ENCODE measurements at places on chromosomes 3 and 15.

- no peak for DNase-seq
Measured at GRCh38 chr3:65484964-65485363, 553.8 kb downstream of the MAGI1 start.

DNA sequence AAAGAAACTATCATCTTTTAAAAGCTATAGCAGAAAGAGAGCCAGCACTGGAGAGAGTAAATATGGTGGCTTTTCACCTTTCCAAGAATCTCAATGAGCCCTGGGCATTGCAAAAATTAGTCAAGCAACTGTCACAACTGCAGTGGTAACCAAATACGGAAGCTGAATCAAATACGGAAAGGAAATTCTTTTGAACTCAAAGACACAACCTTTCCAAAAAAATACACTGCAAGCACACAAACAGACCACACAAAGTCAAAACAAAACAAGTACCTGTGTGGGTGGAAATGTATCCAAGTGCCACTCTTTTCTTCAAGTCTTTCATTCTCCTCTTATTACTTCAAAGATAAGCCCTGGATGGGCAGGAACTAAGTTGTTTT lies 17.6 kb downstream of the VGLL4 start:
- DNase-seq = no peak

GRCh38 chr3:132784502-132785025 lies 62.4 kb upstream of the NPHP3 start:
- DNase-seq = no peak

- DNase-seq = no peak
Measured at GRCh38 chr3:183158113-183158512, 4.4 kb downstream of the LAMP3 start.

DNA sequence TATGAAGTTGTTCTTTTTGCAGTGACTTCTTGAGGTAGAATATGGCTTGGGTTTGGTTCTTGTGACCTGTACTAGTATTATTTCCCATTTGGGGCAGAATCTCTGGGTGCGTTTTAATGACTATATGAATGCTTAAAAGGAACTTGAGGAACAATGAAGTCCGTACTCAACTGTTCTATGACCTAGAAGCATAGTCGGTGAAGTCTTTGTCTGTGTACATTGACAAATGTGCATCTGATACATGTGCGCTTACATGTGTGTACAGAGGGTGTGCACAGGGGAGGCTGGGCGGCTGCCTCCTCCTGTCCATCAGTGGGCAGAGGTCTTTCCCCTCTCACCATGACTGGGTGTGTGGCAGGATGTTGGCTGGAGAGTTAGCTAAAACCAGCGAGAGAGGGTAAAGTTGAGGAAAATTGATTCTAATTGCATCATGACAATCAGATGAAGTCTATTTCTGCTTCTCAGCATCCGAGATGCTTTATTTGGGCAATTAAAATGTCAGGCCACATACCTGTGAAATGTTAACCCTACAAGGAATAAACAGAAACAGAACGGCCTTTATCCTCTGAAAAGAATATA lies 1.0 kb upstream of the NR2F2 start:
- DNase-seq = no peak

DNA sequence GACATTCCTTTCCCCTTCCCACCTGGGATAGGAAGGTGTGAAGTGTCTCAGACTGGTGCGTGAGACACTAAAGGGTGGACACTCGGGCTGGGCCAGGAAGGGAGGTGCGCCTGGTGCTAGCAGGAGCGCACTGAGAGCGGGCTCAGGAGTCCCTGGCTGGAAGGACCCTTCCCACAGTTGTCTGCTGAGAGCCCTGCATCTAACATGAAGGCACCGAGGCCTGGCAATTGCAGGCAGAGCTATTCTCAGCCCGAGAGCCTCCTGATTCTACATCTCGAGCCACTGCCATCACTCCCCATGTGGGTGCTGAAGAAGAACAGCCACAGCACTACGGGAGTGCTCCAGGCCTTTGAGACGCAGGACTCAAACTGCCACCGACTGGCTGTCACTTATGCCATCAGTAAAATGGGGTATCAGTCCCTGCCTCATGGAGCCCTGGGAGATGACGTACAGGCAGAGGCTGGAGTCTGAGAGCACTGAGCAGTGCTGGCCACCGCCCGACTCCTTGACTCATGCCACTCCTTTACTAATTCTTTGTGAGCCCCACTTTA lies 159.4 kb downstream of the KLF13 start:
- no peak for DNase-seq

DNA sequence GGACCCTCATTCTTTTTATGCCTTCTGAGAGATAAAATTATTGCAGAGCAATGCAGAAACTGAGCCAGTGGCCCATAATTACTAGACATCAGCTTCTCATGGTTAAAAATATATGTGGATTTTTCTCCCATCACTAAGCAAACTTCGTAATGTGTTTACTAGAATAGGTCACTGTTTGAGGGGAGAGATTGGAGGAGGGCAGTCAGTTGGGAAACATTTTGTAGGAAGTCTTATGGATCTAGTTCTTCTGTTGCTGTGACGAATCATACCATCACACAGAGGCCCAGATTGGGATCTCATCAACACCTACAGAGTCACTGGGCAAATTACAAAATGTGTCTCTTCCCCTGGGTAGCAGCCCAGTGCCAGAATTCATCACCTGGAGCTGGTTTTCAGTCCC lies 81.4 kb downstream of the PDE8A start:
- DNase-seq = no peak

DNA sequence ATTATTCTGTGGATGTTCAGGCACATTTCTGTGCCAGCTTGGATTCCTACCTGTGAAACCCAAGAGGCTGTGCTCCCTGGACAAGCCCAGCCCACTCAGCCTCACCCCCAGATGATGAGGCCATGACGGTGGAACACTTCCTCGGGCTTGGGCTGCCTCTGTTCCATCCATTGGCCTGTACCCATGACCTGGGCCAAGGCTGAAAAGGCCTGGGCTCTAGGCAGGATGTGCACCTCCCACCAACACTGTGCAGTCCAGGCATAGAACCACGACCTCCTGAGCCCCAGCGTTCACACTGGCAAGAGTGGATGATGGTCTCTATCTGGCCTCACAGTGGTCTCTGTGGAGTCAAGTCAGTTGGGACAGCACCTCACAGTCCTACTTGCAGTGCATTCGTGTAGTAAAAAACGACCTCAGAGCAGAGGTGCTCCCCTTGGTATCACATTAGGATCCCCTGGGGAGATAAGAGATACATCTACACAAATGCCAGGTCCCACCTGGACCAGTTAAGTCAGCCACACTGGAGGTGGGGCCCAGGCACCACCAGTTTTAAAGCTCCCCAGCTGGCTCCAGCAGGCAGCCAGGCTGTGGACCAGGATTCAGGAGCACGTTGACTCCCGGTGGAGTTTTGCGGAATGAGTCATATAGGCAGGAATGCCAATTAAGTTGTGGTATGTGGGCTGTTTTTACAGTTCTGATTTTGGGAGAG lies 39.0 kb upstream of the IGF1R start:
- peak; percentile 55 for DNase-seq

DNA sequence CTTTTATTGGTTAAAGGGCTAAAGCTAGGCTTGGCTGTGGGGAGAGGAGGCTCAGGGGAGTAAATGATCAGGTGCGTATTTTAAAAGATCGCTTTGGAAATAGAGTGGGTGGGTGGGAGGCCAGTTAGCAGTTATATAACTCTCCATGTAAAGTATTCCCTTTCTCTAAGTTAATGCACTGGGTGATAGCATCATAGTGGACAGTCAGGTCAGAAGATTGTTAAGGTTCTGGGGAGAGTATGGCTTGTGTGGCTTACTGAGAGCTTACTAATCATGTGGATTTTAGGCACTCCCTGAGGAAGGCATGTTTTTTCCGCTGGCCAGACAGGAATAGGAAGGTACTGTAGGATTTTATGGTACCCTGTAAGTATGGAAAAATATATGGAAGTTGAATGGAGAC lies 6.3 kb upstream of the EIF3J start:
- DNase-seq = no peak

GRCh38 chr3:10950476-10951294 lies 41.9 kb upstream of the SLC6A1 start:
- peak; percentile 26 for DNase-seq

DNA sequence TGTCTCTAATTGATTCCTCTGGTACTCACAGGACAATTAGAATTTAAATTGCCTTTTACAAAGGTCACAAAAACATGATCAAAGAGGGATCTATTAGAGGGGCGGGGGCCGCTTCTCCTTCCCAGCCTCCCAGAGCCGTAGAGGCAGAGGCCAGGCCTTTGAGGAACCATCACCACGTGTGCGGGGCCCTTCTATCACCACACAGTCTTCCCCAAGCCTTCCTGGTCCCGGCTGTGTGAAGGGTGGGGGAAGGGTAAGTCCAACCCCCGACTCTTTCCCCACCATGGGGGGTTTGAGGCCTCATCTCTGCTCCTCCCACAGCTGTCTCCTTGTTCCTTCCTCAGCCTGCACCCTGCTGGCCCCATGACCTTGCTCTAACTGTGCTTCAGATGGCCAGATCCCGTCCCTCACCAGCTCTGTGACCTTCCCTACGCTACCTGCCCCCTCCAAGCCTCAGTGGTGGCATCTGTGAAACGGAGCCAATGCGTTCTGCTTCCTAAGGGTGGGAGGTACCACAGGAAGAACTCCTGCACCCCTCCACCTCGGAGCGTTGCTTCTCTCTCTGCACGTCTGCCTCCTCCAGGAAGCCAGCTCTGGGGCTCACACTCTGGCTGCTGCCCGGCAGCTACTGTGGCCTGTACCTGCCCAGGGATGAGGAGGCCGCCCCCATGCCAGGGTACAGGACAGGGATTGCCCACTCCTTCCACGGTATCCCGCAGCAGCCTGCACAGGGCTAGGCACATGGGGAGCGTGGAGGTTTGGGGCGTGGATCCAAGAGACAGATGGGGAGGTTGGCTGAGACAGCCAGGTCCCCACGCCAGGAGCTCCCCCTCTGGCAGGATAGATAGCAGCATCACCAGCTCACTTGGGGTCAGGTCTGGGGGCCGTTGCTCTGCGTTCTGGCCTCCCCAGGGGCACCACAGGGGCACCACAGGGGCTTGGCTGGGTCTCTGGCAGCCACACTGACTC lies 83.8 kb downstream of the LINGO1 start:
- DNase-seq = no peak

DNA sequence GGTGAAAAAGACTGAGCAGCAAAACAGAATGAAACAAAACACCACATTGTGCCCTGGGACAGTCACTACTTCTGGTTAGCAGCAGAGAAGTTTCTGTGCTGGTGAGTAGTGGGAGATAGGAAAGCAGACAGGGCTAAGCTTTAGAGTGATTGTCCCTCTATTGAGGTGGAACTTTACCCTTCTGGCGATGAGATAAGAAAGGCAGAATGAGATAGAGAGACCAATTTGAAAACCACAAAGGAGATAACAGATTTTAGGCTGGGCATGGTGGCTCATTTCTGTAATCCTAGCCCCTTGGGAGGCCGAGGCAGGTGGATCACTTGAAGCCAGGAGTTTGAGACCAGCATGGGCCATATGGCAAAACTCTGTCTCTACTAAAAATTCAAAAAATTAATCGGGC lies 208.5 kb downstream of the TBL1XR1 start:
- DNase-seq = no peak

- DNase-seq = no peak
Measured at GRCh38 chr3:23389686-23390085, 186.6 kb downstream of the UBE2E2 start.

DNA sequence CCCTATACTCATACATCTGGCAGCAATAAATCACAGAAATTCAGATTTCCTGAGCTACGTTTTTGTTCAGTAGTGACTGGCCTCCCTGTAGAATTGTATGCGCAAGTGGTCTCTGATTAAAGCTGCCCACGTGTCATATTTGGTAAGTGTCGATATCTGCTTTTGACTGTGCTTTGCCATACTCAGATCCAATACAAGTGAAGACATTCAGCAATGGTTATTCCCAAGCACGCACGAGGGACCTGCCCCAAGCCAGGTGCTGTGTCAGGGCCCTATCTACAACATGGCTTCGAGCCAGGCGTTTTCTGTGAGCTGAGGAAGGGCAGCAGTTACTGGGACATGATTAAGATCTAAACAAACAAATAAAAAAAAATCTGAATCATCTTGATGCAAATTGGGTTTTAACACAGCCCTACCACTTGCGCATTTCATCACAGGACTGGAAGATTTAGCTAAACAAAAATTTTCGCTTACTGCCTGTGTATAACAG lies 47.2 kb upstream of the ICE2 start:
- no peak for DNase-seq

DNA sequence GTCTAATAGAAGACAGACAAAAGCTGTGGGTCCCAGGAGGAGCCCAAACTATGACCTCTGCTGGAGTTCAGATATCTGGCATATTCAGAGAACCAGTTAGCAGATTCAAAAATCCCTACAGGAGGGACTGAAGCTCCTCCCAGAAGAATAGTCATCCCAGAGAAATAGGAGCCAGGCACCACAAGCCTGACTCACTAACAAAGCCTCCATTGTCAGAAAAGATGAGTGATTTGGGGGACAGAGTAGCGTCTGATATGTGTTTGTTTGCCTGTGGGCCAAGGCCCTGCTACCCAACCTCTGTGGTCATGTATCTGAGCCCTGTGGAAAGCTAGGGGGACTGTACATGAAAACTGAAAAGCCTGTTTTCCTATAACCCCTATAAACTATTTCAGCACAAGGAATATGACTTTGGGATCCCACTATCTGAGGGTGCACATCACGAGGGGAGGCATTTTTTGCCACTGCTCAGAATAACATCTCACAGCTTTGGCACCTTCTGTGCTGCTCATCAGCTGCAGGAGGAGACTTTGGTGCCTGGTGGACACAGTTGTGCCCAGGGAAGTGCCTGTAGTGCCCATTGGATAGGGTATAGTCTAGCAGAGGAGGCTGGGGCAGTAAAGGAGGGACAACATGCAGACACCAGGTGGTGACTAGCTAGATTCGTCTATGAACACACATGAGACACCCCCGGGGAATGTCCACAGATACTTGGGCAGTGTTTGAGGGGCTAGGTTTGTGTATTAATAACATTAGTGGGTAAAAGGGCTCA lies 9.7 kb upstream of the LARP6 start:
- peak; percentile 32 for DNase-seq

DNA sequence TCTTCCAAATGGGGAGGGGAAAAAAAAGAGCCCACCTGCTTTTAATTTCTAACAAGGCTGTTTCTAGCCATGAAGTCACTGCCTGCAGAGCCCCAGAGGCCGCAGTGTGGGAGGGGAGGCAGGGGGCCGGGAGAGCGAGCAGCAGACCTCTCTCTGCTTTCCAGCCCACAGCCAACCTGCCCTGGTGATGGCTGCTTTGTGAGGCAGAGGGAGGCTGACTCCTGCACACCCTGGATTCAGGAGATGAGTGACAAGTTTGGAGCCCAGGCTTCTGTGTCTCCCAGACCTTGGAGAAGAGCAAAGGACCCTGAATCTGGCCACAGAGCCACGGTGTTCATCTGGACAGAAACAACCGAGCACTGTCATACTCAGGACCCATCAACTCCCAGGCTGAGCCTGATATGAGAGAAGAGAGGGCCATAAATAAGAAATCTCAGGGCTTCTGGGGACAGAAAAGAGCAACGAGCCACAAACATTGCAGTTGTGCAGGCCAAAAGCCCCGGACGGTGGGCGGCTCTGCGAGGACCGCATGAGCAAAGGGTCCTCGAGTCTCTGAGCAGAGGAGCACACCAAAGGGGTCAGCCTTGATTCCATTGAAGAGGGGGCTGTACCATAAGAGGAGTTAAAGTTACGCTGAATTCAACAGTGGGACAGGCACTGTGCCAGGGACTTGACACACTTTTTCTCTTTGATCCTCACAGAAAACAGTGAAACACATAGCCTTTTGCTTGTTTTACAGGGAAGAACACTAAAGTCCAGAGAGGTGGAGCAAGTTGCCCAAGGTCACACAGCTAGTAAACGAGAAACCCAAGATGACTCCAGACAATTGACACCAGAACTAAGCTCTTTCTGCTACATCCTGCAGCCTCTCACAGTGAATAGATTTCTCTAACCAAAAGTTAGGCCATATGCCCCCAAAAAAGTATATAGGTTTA lies 97.2 kb downstream of the SEMA5B start:
- DNase-seq = no peak

GRCh38 chr3:32239307-32240158 lies 1.1 kb downstream of the CMTM8 start:
- peak; percentile 69 for DNase-seq
